ENCODE measurements at places on chromosomes 5 and 9. TPM values are rescaled to one million over a fixed set of nuclear protein-coding genes. Genes with fewer than 3 reads are reported as not detected.

GRCh38 chr9:117992006-117992405 lies 287.8 kb downstream of the TLR4 start:
- DNase-seq = no peak

GRCh38 chr9:70127540-70128416 lies 84.1 kb downstream of the MAMDC2 start:
- DNase-seq = no peak

DNA sequence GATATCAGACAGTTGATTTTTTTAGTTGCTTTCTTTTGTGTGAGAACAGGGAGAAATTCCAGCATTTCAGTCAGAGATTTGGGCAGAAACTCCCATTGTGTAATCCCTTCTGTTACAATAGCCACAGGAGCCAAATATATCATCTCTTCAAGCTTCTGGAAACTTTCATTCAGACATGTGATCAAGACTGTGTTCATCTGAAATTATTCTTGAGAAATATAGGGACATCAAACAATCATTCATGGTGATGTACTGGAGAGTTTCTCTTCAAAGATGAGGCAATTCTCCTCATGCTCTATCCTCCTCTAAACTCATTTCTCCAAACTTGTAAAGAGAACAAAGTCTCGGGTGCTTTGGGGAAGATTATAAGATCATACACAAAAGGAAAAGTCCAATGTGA lies 35.2 kb upstream of the CSNK1G3 start:
- no peak for DNase-seq

GRCh38 chr5:146832985-146833732 lies 45.4 kb downstream of the PPP2R2B start:
- no peak for DNase-seq

- peak; percentile 52 for DNase-seq
Measured at GRCh38 chr9:129878291-129878690, 43.0 kb downstream of the USP20 start.

GRCh38 chr9:129934041-129934591 lies 98.9 kb downstream of the USP20 start:
- DNase-seq = no peak

GRCh38 chr5:142360607-142361120 lies 35.8 kb upstream of the SPRY4 start:
- no peak for DNase-seq

- DNase-seq = peak; percentile 62
Measured at GRCh38 chr5:173496129-173496882, 120.1 kb downstream of the BOD1 start.

DNA sequence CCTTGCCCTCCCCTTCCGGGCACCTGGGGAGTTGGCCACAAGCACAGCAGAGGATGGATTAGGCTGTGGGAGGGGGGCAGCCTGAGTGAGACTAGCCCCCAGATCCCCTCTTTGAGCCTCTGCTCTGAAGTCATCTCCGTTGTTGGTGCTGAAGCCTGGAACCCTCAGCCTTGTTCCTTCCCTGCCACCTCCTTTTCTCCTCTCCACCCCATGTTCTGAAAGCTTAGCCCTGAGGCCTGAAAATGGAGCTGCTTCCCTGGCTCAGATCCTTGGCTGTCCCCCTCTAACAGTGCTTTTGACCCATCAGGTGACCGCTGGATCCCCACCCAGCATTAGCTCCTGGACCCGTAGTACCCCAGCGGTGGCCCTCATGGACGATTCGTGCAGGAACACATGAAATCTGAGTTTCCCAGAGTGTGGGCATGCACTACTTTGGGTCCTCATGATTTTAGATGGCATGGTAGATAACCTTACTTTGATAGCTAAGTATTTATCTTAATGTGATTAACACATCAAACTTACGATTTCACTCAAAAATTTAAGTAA lies 21.6 kb upstream of the ANGPTL2 start:
- no peak for DNase-seq

GRCh38 chr9:13717322-13718054 lies 438.0 kb upstream of the MPDZ start:
- DNase-seq = no peak

DNA sequence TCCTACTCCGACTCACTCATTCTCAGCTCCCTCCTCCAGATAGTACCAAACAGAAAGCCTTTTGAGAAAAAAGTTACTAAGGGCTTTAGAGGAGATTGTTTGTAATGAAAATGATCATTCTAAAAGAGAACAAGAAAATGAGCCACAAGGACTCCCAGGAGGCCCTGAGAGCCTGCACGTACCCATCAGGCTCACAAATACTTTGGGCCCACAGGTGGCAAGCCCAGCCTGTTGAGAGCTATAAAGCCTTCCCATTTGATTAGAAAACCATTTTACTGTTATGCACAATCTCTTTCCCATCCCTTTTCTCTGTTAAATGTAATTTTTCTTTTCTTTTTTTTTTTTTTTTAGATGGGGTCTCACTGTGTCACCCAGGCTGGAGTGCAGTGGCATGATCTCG lies 136.1 kb downstream of the LHFPL2 start:
- no peak for DNase-seq

- no peak for DNase-seq
Measured at GRCh38 chr5:156589946-156590216, 260.2 kb upstream of the PPP1R2B start.

DNA sequence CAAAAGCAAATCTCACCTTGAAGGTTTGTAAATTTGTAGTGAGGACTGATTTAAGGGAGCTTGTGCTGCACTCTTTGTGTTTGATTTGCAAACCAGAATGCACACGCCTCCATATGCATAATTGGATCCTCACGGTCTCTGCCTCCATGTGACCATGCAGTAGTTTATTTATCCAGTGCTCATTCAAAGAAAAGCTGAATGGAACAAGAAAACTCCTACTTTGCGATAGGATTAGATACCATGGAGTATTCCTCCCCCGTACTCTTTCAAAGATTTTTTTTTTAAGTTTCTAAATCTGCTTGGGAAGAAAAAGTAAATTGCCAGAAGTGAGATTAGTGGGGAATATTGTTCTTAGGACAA lies 290.4 kb upstream of the TUT7 start:
- DNase-seq = no peak

DNA sequence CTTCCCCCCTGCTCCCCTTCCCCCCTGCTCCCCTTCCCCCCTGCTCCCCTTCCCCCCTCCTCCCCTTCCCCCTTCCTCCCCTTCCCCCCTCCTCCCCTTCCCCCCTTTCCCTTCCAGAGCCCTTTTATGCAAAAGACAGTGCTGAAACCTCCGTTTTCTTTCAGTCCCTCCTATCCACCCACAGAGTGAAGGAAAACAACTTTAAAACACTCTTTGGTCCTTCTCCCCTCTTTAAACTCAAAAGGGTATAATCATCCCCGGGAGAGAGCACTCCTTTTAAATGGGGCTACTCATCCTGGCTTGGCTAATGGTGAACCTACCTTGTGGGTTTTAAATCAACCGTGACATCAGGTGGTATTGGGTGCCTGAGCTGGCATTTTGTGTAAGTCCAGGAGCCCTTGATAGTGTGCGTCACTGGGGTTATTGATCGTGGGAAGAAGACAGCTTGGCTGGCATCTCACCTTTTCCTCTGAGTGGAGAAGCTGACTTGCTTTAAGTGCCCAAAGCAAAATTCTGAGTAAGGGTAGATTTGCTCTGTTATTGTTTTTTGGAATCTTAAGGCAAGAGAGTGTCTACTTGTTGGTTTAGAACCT lies 2.7 kb downstream of the LARP1 start:
- no peak for DNase-seq

DNA sequence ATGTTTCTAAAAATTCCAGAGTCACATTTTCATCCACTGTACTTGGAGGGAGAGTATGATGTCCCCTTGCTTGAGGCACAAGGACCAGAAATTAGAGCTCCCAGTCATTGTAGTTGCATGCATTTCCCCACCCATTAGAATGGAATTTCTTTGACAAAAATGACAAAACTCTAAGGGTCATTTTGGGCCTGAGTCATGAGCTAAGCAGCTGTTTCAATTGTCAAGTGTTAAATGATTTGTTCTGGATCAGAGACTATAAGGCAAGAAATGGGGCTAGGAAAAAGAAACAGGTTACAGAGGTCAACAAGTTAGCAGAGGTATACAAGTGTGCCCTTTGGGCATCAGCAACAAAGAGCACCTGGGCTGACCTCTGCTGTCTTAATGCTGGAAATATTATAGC lies 131.2 kb upstream of the IQGAP2 start:
- DNase-seq = no peak

GRCh38 chr5:147782110-147783028 lies at the start of gene JAKMIP2:
Gene JAKMIP2 (minus strand): TSS chr5:147782728. CDS start chr5:147671806, 110,922 bp downstream.
- DNase-seq = peak; percentile 45

DNA sequence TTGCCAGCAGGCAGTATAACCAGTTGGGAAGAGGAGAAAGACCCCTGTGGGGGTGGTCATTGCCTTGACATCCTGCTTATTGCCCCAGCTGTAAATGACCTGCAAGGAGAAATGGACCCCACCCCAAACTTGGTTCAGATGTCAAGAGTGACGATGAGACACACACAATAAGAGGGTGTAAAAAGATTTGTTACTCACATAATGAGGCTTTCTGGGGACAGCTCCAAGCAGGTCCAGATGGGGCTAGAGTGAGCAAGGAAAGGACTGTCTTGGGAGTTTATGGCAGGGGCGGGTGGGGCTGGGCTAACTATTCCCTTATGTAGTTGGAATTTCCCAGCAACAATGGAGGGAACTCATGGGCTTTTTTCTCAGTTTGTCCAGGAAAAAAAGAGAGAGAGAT lies 24.1 kb downstream of the ZNF484 start:
- DNase-seq = no peak

DNA sequence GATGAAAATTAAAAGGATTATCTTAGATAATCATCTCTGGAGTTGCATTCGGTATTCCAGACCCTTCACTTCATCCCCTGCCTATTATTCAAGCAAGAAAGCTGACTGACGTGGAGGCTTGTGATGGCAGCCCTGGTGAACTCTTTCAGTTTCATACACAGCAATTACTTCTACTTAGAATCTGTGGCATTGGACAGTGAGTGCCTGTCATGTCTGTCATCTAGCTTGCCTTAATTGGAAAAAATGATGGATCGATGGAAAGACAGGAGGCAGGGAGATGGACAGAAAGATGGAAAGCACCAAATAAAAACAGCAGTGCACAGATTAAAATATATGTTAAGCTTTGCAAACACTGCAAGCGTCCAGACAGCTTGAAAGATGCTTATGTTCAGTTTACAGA lies 1371.0 kb upstream of the CDH6 start:
- no peak for DNase-seq

- DNase-seq = no peak
Measured at GRCh38 chr5:164449460-164449859, 944.0 kb downstream of the MAT2B start.

GRCh38 chr5:113245427-113246225 lies 189.2 kb downstream of the TSSK1B start:
- DNase-seq = no peak

CCDC187 gene
- not detected for total RNA-seq

MYO10 gene
- total RNA-seq = 10.0 TPM

GDA gene
- total RNA-seq = 0.09 TPM

CDO1 gene
- 2.7 TPM for total RNA-seq

ANKH gene
- 63.0 TPM for total RNA-seq

NTNG2 gene
- total RNA-seq = 1.3 TPM

Measured in psoas muscle (tissue), 8 donors.